ENCODE measurements at places on chromosomes 13 and 19. TPM values are rescaled to one million over a fixed set of nuclear protein-coding genes. Genes with fewer than 3 reads are reported as not detected.

GRCh38 chr19:53463263-53463662 lies 4.3 kb upstream of the ZNF813 start:
- peaks cover 19% of the 10 kb centered on the region for H3K27me3 ChIP-seq
- peaks cover 16% of the 10 kb centered on the region for H3K4me1 ChIP-seq
- no peak overlapping the region for H3K4me3 ChIP-seq
- H3K27ac ChIP-seq = no peak overlapping the region
- DNase-seq = no peak
- H3K36me3 ChIP-seq = peaks cover 22% of the 10 kb centered on the region

DNA sequence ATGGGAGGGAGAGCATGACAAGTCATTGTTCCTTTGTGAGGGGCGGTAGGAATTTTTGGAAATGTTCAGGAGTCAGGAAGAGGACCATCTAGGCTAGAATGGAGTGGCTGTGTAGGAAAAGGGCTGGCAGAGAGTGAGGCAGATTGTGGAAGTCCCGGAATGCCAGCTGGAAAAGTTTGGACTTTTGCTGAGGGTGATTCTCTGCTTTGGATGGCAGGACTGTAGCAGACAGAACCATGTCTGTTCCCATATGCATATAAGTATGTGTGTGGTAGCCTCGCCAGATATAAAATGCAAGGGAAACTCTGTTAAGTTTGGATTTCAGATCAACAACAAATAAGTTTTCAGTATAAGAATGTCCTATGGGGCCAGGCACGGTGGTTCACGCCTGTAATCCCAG lies 112.1 kb downstream of the DNAJC15 start:
- H3K27me3 ChIP-seq = peaks cover 14% of the 10 kb centered on the region
- H3K4me1 ChIP-seq = no peaks in the 10 kb centered on the region
- no peak for DNase-seq
- H3K27ac ChIP-seq = no peak overlapping the region

GRCh38 chr19:36719687-36720556 lies 32.5 kb downstream of the ZNF567 start:
- no peak overlapping the region for H3K27ac ChIP-seq
- no peaks in the 10 kb centered on the region for H3K4me1 ChIP-seq
- H3K27me3 ChIP-seq = no peaks in the 10 kb centered on the region

TTC9B gene
- total RNA-seq = not detected

CLEC17A gene
- 123 TPM for total RNA-seq

DNA sequence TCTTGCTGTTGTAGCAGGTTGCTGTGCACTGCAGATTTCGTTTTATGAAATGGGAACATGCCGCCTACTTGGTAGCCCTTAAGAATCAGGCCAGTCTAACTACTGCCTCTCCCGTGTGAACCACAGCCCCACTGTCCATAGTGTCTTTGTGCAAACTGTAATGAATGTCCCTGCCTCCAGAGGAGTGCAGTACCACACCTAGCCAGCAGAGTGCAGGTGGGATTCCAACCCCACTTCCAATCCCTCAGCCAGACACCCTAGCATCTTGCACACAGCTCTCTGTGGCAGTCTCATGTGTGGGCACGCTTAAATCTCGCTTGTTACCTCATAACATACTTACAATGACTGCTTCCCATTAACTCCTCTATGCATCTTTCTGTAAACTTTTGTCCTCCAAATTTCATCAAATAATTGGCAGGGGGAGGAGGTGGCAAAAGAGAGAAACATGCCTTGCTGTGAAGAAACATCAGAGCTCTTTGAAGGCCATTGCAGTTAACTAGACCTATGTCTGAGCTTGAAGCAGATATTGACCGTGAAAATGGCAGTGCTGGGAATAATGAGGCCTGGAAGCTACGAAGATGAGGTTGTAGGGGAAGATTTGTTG lies 47.2 kb downstream of the ZAR1L start:
- H3K4me3 ChIP-seq = no peak overlapping the region
- H3K27me3 ChIP-seq = no peaks in the 10 kb centered on the region
- no peak overlapping the region for H3K27ac ChIP-seq
- peak; percentile 22 for DNase-seq
- H3K36me3 ChIP-seq = no peaks in the 10 kb centered on the region
- no peaks in the 10 kb centered on the region for H3K4me1 ChIP-seq

- H3K27ac ChIP-seq = peak overlapping the region; percentile 83
- H3K4me3 ChIP-seq = no peak overlapping the region
These were observed 8.9 kb downstream of the ACTN4 start for GRCh38 chr19:38656171-38656981.

BCAM gene
- not detected for total RNA-seq

SNRPD2 gene
- total RNA-seq = 570 TPM
